ENCODE measurements at places on chromosomes 3 and 15. TPM values are rescaled to one million over a fixed set of nuclear protein-coding genes. Genes with fewer than 3 reads are reported as not detected.

The TTLL3 gene
- 35.8 TPM for total RNA-seq

The ALG1L2 gene
- total RNA-seq: 2.2 TPM

The GABRA5 gene
- total RNA-seq: not detected

The TMC3 gene
- not detected for total RNA-seq

The RBP2 gene
- not detected for total RNA-seq
